ENCODE measurements at places on chromosomes 12 and 14.
A peak's percentile ranks its signal among the peaks of the same experiment; 100 is the strongest.

GRCh38 chr12:92785563-92785950 lies 82.8 kb downstream of the PLEKHG7 start:
- ATAC-seq: no peak

GRCh38 chr14:51308866-51309265 lies 68.8 kb downstream of the TMX1 start:
- no peak for ATAC-seq

DNA sequence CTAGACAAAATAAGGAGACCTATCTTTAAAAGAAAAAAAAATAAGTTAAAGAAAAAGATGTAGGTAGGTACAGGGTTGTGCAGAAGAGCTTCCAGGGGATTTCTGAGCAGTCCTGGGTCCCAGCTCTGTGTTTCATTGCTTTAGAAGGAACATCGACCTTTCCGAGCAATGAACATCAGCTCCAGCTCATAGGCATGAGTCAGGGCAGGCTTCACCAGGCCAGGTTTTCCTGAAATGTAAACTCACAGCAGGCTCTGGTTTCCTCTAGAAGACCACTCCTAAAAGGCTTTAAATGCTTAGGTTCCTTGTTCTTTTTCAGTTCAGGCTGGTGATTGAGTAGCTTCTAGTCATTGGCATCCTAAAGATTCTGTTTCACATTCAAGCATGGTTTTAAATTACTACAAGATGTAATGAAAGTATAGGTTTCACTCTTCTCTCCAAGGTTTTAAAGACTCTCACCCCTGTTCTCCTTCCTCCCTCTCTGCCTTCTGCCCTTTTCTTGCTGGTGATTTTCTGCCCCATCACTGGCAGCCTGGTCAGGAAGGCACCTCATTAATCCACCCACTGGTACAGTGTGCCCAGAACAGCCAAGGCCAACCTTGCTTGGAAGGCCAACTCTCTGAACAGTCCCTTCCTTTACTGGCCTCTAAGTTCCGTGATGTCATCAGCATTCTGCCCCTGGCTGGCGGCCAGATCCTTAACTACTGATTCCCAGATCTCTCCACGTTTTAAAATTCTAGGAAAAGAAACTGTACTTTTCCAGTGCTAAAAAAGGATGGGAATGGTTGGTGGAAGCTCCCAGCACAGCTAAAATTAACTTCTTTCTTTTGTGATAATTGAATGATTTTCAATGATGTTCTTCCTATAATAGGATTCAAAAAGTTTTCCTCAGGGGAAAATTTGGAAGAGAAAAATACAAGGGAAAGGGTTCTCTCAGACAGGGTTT lies 109.4 kb upstream of the HIF1A start:
- peak; percentile 55 for ATAC-seq

DNA sequence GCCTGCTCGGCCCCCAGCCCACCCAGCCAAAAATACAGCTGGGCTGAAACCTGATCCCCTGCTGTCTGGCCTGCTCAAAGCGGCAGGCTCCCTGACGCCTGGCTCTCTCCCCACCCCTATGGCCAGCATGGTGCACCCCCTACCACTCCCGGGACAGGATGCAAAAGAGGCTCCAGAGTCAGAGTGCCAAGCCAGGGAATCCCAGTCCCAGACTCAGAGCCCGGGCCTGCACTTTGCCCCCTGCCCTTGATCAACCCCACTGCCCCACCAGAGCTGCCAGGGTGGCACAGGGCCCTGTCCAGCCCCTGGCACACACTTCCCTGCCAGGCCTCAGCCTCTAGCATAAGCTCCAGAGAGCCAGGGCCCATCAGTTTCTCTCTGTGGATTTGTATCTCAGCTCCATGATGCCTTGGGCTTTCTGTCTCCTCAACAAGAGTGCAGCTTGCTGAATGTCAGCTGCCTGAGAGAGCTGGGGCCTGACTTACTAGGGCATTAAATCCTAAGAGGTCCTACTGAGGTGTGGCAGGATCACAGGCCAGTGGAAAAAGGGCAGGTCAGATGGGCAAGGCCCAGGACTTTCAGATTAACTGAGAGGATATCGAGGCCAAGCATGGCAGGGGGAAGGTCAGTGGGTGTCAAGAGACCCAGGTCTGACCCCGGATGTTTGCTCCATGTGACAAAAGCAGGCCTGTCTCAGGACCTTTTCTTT lies 13.9 kb downstream of the ACVRL1 start:
- no peak for ATAC-seq

DNA sequence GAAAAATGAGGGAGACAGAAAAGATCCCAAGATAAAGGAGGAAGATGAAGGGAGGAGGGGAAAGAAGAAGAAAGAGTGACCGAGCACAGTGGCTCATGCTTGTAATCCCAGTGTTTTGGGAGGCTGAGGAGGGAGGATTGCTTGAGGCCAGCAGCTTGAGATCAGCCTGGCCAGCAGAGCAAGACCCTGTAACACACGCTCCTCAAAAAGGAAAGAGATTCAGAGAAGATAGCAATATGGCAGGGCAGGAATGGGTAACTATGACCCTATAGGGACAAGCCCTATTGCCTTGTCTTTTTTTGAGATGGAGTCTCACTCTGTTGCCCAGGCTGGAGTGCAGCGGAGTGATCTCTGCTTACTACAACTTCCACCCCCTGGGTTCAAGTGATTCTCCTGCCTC lies 116.9 kb upstream of the MAP1LC3B2 start:
- no peak for ATAC-seq

DNA sequence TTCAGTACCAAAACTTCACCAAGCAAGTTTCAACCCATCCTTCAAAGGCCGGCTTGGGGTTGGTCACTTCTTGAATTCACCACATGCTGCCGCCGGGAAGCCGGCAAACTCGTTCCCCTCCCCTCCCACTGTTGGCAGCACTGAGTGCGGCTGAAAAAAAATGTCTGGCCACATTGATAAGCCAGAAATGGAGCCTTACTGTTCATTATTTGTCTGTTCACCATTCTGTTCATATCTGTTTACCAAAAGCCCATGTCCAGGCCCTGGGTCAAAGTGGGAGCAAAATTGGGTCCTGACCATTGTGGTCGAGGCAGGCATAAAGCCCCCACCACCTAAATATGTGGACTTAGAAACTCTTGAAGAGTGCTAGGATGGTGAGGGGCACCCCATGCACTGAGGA lies 7.3 kb upstream of the HSP90AA1 start:
- peak; percentile 25 for ATAC-seq

DNA sequence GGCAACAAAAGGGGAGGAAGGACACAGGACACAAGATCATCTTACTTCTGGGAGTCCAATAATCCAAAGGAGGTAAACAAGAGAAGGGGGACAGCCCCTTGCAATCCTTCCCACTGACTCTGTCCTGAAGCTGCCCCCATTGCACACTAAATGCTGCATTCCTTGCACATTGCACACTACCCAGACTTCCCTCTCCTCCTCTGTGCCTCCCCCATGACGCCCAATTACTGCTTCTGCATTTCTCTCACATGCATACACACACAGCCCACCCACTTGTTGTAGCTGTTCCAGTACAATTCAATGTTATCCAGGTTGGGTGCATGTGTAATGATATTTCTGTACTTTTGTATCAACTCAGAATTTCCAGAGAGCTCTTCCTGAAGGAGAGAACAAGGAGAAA lies 5.5 kb downstream of the NDRG2 start:
- ATAC-seq: no peak

DNA sequence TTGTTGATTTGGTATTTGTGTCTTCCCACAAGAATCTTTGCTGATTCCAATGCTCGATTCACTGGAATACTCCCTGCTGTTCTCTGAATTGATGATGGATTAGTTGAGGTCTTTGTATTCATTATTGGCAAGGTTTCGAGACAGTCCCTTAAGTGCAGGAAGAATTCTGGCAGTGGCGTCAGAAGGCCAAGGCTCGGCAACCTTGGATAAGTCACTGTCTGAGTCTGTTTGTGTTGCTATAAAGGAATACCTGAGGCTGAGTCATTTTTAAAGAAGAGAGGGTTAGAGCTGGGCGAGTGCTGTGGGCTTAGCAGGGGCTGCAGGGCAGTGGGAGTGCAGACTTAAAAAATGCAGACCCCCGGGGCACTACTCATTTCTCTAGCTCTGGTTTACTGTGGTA lies 56.9 kb downstream of the CHST11 start:
- peak; percentile 25 for ATAC-seq

DNA sequence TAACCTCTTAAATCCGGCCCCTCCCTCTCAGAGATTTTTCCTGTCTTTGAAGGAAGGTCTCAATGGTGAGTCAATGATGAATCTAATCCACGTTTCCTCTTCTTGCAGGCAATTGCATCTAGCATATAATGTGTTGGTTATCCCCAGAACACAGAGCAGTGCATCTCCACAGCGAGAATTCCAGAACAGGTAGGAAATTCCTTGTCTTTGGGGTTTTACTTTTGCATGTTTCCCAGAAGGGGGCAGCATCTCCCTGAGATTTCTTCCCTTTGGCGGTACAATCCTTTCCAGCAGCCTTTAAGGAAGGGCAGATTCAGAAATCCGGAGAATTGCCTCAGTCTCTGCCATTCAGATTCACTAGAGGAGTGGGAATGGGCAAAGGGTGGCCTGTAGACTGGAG lies 128.0 kb downstream of the KCNA5 start:
- ATAC-seq: peak; percentile 42

All from esophagus mucosa (tissue), 1 donor.